ENCODE measurements at places on chromosomes 7 and 10. TPM values are rescaled to one million over a fixed set of nuclear protein-coding genes. Genes with fewer than 3 reads are reported as not detected.

Gene EN2
- not detected for total RNA-seq

Gene ITIH5
- 3.6 TPM for total RNA-seq

Gene FGFBP3
- 0.36 TPM for total RNA-seq

Gene FKBP6
- not detected for total RNA-seq

Gene MNX1
- total RNA-seq = not detected

Gene SPDYE1
- total RNA-seq = not detected

Gene ZDHHC4
- 71.8 TPM for total RNA-seq

Gene PCLO
- total RNA-seq = 0.03 TPM

Gene ADGRA1
- total RNA-seq = not detected

Gene MEOX2
- 28.3 TPM for total RNA-seq

Gene OPALIN
- not detected for total RNA-seq

All from smooth muscle cell of the pulmonary artery (primary cell).